ENCODE measurements at places on chromosomes 3 and 15. TPM values are rescaled to one million over a fixed set of nuclear protein-coding genes. Genes with fewer than 3 reads are reported as not detected.

The RBP2 gene
- total RNA-seq = not detected

The CHRD gene
- 3.2 TPM for total RNA-seq

The FSIP1 gene
- total RNA-seq = 8.1 TPM

The CYP8B1 gene
- total RNA-seq = not detected

GRCh38 chr15:83470887-83471286 lies 23.7 kb downstream of the SH3GL3 start:
- DNase-seq = no peak

DNA sequence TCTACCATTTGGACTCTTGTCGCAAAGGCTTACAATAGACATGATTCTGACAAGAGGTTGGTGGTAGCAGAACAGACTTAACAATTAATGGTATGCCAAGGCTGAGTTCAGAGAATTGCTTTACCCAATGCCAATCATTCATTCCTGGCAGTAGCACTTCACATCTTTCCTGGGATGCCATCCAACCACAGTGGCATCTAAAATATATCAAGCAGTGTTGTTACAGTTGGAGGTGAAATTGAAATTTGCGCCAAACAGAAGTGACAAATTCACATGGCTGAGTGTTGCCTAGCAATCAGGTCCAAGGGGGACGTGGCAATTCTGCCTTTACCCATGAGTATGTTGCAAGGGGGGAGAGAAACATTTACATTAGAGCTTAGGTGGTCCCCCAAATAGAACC lies 21.0 kb upstream of the DPH6 start:
- DNase-seq = no peak

The SEMA3G gene
- 5.2 TPM for total RNA-seq

The RASGRP1 gene
- total RNA-seq = 1.8 TPM

The CCDC9B gene
- total RNA-seq = not detected

The SATB1 gene
- total RNA-seq = 22.3 TPM

All from neural crest cell (in vitro differentiated cells).